Spinal cord (tissue), 10 donors: ENCODE measurements at places on chromosomes 5 and 9. TPM values are rescaled to one million over a fixed set of nuclear protein-coding genes. Genes with fewer than 3 reads are reported as not detected.

Gene CETN3
- total RNA-seq = 21.2 TPM

Gene FBXW2
- total RNA-seq = 34.7 TPM

Gene ZNF484
- total RNA-seq = 51.5 TPM

Gene HMMR
- 12.2 TPM for total RNA-seq

Gene KCNMB1
- total RNA-seq = 0.83 TPM

Gene PBX3
- 44.6 TPM for total RNA-seq

Gene INSL4
- total RNA-seq = not detected

Gene SARDH
- total RNA-seq = 6.9 TPM

Gene TAL2
- 1.3 TPM for total RNA-seq

Gene GAPVD1
- total RNA-seq = 91.4 TPM

Gene SNCB
- total RNA-seq = 47.2 TPM

Gene OBP2B
- not detected for total RNA-seq

Gene NKD2
- total RNA-seq = 5.1 TPM

Gene PCDHB11
- total RNA-seq = 7.6 TPM

Gene AMBP
- total RNA-seq = 1.7 TPM
